ENCODE measurements at places on chromosomes 16 and 17.

GRCh38 chr16:23561586-23561985, 4.1 kb downstream of the UBFD1 start:
- no peak for DNase-seq

GRCh38 chr17:53344778-53345177, 477.9 kb upstream of the KIF2B start:
- no peak for DNase-seq

- DNase-seq: no peak
Measured at GRCh38 chr16:81324808-81325207, 10.0 kb downstream of the GAN start.

GRCh38 chr16:67481561-67482232, 740 bp upstream of the ATP6V0D1 start:
- no peak for DNase-seq

DNA sequence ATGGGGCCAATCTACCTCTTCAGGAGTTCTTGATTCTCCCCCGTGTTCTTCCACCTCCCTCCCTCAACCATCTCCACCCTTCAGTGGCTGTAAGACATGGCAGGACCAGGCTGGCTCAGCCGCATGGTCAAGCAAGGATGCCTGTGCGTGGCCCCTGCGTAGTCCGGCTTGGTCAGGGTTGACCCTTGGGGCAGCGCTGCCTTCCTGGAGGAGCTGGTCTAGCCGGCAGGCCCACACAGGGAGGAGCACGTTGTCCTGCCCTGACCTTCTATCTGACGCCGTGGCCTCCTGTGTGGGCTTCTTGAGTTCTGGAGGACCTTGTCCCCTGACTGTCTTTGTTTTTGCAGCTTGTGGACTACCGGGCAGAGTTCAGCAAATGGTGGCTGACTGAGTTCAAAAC, 169.8 kb downstream of the DNAH9 start:
- no peak for DNase-seq

- no peak for DNase-seq
Measured at GRCh38 chr17:18362698-18363100, 651 bp downstream of the SHMT1 start.

DNA sequence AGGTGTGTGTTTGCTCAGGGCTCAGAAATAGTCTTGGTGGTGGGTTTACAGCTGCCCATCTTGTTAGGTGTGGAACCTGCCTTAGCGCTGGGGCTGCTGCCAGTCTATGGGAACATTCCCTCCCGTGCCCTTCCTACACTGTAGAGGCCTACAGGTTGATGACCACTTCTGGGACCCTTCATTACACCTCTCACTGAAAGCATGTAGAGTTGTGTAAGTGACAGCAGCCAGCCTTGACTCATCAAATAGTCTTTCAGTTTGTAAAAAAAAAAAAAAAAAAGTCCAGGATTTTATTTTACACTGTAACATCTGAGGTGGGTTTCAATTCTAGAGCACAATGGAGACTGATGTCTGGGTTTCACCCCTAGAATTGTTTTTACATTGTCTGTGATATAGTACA, 193.9 kb downstream of the SPECC1 start:
- no peak for DNase-seq

DNA sequence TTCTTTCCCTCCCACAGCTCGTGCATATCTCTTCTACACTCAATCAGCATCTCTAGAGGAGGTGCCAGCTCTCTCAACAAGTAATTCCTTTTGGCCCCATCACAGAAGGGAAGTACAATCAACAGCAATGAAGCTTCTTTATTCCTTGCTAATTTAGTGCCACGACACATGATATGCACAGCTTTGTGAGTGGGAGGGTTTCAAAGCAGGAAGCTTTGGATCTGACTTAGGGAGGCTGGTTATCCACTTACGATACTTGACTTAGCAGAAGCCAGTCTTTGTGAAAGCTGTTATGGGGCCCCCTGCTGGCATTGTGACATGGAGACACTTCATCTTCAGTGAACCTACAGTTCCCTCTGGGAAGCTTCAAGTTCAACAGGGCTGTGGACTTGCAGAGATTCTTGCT, 81.0 kb downstream of the TMEM100 start:
- DNase-seq: peak; percentile 71

GRCh38 chr17:15257796-15258512, 7.2 kb downstream of the PMP22 start:
- DNase-seq: no peak

DNA sequence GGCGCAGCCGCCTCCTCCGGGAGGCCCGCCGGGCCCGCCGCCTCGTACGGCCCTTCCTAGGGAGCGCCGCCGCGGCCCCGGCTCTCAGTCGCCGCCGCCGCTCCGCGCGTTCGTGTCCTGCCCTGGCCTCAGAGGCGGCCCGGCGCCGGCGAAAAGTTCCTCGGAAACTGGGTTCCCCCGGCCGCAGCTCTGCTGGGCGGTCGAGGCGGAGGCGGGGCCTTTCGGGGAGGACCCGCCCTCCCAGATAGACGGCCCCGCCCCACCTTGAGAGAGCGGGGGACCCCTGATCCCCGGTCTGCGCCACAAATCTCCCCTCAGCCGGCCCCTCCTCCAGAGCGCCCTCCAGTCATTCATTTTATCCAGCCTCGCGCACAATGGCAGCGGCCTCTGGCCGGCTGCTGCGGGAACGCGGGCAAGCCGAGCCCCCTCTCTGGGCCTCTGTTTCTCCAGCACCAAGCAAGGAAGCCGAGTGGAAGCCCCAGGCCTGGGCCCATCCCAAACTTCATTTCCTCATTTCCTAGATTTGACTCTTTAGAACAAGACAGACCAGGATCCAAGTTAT, at the start of gene SREBF1:
Gene SREBF1, minus strand, starts transcription at position 169 of the 562 bp plus-strand sequence. CDS start 169 bp downstream, outside the sequence.
- no peak for DNase-seq

GRCh38 chr16:65196420-65197075, 74.7 kb upstream of the CDH11 start:
- no peak for DNase-seq

- DNase-seq: no peak
Measured at GRCh38 chr16:12028288-12028619, 51.7 kb downstream of the SNX29 start.

GRCh38 chr16:80803339-80804055, 901 bp downstream of the CDYL2 start:
- no peak for DNase-seq

GRCh38 chr17:73293031-73293430, 18.8 kb downstream of the CDC42EP4 start:
- DNase-seq: no peak

Data from left renal pelvis (tissue), 4 donors.